ENCODE measurements at places on chromosomes 4 and X.
A peak's percentile ranks its signal among the peaks of the same experiment; 100 is the strongest.

DNA sequence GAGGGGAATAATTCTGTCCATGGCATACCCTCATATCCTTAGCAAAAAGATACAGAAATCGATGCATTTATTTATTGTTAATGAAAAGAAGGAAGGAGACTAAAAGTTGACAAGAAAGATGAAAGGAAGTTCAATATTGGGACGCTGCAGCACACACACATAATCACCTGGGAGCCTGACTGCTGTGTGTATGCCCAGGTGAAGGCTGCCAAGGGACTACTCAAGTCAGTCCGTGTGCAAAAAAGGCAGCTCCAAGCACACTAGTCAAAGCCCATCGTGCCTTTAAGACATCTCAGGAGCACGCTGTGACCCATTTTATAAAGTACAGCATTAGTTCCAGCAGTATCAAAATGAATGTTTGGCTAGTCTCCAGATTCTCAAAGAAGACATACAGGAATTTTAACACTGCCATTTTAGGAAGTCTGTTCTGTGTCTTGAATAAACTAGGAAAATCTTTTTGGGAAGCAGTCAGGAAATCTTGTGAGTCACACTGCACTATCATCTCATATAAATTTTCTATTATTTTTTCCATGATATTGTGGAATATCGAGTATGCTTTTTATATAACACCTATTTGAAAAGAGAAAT, 363.9 kb downstream of the GASK1B start:
- DNase-seq, result no peak

DNA sequence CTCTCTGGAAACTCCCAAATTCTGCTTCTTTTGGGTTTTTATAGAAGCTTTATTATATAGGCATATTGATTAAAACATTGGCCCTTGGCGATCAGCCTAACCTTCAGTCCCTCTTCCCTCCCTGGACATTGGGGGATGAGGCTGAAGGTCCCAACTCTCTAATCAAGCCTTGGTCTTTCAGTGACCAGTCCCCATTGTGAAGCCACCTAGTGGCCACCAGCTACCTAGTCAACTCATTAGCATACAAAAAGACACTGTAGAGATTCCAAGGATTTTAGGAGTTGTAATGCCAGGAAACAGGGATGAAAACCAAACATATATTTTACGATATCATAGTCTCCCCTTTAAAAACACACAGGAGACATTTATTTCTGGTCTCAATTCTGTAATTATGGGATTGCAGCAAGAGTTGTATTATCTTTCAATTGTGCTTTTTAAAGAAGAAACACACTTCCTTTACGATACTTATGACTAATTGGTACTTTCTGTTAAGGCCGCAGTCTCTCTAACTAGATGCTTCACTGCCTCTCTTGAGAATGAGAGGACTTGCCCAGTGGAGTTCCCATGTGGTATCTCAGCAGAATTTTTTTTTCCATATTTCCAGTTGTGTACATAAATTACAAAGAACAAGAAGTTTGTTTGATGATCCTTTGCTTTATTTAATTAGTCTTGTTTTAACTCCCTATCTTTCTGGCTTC, 58.2 kb downstream of the WDR17 start:
- peak; percentile 38 for DNase-seq

DNA sequence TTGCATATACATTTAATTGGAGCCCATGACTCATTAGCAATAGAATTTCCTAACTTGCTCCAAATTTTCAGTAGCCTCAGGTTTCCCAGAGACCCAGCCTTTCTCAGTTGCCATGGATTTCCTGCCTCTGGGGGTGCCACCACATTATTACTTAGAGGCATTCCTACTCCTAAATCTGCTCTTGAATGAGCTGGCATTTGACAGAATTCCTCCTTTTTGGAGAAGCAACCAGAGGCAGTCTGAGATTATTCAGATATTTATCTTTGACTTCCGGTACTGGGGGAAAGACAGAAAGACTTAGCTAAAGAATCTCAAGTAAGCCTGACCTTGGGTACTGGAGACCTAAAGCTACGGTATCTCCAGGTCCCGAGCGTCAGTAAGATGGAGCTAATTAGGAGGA, 76.3 kb downstream of the DCHS2 start:
- no peak for DNase-seq

GRCh38 chr4:1945124-1945895, 63.5 kb downstream of the NELFA start:
- no peak for DNase-seq

GRCh38 chr4:39023059-39023458, 9.2 kb downstream of the TMEM156 start:
- DNase-seq, result no peak

- DNase-seq, result no peak
Measured at GRCh38 chrX:5936438-5936837, 292.2 kb downstream of the NLGN4X start.

DNA sequence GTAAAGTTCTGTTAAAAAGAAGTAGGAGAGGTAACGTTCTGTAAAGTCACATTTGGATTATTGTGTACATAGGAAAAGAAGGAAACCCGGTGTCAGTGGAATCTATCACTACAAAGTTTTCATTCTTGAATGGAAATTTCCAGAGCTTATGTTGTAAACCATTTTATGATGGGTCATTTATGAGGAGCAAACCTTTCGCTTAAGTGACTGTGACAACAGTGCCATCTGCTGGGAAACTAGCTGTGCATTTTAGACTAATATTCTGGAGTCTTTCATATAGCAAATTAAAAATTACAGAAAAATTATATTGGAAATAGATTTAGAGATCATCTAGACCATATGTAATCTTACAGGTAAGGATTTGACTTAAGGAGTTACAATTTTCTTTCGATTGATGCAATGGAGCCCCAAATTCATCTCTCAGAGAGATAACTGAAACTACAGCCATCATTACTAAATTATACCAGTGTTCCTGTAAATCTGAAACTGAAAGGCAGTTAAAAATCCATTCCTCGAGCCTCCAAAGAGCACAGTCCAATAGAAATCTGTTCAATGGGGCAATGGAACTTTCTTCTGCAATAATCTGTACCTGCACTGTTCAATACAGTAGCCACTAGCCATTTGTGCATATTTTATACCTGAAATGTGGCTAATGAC, 26.9 kb downstream of the ASB9 start:
- DNase-seq, result peak; percentile 75

GRCh38 chr4:126678618-126679017, 954.1 kb upstream of the INTU start:
- no peak for DNase-seq

- no peak for DNase-seq
Measured at GRCh38 chrX:129678614-129679195, 23.9 kb upstream of the APLN start.

GRCh38 chrX:5163663-5164062, 1065.0 kb downstream of the NLGN4X start:
- no peak for DNase-seq

DNA sequence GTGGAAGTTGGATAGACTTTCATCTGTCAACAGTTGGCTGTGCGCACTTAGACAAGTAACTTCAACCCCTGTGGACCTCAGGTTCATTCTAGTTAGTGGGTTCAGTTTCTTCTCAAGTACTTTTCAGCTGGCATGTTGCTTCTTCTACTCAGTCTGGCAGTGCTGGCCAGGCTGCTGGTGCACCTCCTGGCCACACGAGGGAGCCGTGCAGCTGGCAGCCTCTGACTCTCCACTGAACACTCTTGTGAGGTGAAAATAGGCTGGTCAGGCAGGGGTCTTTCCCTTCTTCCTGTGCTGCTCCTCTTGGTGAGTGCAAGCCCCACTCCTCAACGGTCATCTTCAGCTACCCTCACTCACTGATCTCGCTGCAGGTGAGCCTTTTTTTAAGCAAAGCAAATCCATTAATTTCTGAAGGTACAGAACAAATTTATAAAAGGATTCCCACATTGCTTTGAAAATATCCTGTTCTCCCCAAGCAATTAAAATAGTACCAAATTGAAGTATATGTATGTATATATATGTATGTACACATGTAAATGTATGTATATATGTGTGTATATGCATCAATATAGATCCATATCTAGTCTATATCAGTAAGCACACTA, 30.6 kb downstream of the LONRF3 start:
- peak; percentile 59 for DNase-seq

- DNase-seq, result no peak
Measured at GRCh38 chrX:151830911-151831310, 81.8 kb upstream of the MAGEA4 start.

- no peak for DNase-seq
Measured at GRCh38 chr4:21652508-21653231, 295.9 kb downstream of the KCNIP4 start.

GRCh38 chrX:115408771-115409400, 119.4 kb downstream of the LUZP4 start:
- DNase-seq, result peak; percentile 34

DNA sequence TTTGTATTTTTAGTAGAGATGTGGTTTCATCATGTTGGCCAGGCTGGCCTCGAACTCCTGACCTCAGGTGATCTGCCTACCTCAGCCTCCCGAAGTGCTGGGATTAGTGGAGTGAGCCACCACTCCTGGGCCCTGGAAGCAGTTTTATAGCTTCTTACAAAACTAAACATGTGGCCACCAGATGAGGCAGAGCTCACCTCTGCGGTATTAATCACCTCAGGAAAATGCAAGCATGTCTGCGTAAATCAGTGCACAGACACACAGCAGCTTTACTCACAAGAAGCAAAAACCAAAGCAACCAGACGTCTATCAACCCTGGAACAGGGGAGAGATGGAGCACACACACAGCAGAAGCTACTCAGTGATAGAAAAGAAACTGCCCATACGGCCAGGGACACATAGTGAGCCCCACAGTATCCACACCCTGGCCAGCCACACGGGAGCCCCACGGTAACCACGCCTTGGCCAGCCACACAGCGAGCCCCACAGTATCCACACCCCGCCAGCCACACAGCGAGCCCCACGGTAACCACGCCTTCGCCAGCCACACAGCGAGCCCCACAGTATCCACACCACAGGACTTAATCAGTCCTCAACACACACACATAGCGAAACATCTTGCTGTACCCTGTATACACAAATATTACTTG, 30.2 kb downstream of the PPP2R3B start:
- peak; percentile 43 for DNase-seq

- peak; percentile 46 for DNase-seq
Measured at GRCh38 chr4:8506373-8507195, 66.0 kb downstream of the TRMT44 start.

- DNase-seq, result no peak
Measured at GRCh38 chr4:76867880-76868655, 29.9 kb downstream of the SOWAHB start.

DNA sequence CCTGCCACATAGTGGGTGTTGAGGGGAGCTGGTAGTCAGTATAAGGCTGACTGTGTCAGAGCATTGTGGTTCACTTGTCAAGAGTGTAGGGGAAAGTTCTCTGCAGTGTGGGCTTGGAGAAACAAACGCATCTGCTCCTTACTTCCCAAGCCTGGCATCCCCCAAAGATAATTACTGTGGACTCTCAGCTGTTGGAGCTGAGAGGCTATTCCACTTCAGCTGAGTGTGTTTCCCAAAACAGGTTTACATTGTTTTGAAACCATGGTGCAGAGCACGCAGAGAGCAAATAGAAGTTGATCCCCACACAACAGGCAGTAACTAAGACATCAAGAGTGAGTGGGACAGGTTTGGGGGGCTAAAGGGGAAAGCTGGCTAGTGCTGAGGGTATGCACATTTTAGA, 181.0 kb upstream of the EOLA2 start:
- DNase-seq, result no peak

DNA sequence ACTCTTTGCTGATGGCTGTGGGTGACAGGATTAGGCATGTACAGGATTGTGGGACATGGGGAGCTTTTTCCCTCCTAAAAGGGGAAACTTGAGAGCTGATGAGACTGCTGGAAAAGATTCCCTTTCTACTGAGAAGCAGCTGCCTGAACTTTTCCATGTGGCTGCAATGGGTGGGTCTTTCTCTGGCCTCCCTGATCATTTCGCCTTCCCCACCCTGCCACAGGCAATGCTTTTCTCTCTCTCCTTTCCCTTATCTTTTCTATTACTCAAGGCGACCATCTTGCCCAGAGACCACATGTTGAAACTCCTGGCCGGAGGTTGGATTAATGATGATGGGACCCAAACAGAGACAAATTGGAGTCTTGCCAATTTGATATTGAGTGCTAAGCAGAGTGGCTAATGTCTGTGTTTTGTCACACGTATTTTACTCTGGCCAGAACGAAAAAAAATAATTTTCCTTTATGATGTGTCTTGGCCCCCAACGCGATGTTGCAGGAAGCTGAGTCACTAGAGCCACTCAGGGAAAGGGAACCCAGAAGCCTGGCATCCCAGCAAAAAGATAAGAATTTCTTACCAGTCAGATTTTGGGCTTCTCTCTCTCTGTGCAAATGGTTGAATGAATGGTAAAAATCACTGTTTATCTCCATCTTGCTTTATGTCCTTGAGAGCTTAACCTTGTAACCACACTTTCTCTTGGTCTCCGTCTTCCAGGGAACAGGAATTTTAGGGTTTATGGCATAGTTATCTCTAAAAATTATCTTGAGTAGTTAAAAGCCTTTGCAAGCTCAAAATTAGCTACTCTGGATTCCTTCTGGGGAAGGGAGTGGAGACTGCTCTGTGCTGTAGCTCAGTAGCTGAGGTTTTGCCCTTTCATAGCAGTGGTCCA, 19.4 kb upstream of the ATP8A1 start:
- DNase-seq, result no peak

DNA sequence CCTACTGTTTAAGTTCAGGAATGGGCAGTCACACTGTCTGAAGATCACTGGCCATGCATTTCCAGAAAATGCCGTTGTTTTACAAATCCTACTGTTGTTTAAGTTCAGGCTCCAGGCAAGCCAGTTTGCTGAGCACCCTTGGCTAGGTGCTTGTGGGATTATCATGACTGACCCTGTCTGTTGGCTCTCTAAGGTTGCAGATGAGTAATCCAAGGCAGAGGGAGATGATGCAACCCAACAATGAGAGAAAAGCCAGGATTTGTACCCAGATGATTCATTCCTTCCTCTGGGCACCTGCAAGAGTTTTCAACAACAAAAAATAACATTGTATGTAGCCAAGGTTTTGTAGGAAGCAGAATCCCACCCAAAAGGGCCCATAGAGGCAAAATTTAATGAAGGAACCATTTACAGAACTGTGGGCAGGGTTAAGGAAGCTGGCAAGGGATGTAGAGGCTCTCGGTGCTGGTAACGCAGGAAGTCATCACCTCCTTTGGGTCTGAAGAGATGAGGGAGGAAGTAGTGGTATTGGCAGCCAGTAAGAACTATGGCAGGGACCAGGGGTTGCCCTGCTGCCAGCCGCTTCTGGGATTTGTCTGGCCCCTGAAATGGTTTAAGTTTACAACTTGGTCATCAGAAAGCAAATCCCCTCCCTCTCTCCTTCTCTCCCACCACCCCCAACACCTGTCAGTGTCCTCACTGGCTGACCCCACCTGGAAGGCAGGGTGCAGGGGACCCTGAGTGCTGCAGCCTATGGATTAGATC, 54.8 kb downstream of the MSX1 start:
- DNase-seq, result peak; percentile 51

DNA sequence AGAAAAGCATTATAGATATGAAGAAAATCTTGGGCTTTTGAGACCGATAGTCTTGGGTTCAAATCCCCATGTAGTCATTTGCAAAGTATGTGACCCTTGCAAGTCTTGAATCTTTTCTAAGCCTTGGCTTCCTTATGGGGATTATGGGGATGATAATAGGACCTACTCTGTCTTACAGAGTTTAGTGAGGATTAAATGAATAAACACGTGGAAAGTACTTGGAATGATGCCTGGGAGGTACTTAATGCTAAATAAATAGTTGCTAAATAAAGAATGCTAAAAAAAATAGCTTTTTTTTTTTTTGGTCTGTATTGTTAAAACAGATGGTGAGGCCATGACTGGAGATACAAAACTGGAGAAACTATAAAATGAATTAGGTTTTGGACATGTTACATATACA, 292.7 kb downstream of the GPAT3 start:
- DNase-seq, result peak; percentile 15

All from adipocyte (in vitro differentiated cells).